Neural crest cell (in vitro differentiated cells): ENCODE measurements at places on chromosomes 1 and 21.

DNA sequence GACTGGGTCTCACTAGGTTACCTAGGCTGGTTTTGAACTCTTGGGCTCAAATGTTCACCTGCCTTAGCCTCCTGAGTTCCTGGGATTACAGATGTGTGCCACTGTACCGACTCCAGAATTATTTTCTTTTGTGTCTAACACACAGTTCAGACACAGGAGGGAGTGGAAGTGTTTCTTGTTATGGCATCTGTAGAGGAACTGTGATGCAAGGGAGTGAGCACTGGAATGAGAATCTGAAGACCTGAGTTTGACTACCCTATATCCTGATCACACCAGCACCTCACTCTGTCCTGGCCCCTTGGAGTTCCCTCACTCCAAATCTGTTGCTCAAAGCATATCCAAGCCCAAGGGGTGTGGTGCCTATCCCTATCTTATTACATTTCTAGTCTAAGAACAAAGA is 15.2 kb downstream of the OPTC start:
- peaks cover 67% of the 10 kb centered on the region for H3K4me1 ChIP-seq
- peak overlapping the region; percentile 92 for H3K27ac ChIP-seq
- no peak for DNase-seq
- H3K27me3 ChIP-seq = no peaks in the 10 kb centered on the region
- no peak overlapping the region for H3K4me3 ChIP-seq

DNA sequence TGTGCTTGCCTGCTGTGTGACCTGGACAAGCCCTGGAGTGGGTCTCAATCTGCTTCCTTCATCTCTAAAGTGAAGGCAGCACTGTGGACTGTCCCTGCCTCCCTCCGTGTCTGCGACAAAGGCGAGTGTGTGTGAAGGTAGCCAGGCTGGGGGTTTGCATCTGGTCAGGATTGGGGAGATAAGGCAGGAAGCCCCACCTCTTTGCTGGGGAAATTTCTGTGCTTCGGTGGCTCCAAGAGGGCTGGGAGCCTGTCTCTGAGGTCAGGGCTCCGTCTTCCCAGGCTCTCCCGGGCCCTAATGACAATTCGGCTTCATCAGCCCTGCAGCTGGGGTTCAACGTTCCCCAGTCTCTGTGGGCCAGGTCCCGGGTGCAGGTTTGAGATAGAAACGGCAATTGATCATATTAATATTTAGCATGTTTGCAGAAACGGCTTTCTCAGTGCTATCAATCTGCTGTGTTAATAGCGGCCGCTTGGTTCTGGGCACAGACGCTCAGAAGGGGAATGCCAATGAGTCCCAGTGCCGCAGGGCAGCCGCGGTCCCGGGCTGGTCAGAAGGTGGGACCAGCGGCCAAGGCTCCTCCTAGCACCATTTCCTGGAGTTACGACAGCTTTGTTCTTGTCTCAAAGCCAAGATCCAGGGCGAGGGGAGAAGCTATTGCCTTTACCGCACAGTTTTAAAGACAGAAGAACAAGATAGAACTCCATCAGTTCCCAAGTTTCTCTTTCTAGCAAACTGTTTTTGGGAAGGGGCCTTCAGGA is 105.7 kb downstream of the PRDM16 start:
- peaks cover 6% of the 10 kb centered on the region for H3K27me3 ChIP-seq
- H3K4me3 ChIP-seq = no peak overlapping the region

DNA sequence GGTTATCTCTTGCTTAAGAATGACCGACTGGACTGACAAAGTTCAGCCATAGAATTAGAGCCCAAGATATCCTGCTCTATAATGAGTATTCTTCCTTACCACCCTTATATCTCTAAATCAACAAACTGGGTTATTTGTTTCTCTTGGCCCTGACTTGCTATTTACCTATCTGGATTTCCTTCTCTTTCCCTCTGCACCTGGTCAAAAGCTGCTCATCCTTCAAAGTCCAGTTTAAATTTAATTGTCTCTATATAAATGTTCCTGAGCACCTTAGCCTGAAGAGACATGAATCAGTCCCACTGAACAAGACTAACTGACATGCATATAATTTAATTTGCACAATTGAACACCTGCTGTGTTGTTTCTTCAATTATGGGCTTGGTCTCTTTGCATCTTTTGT is 127.1 kb upstream of the KCNJ15 start:
- H3K36me3 ChIP-seq = no peaks in the 10 kb centered on the region
- no peak overlapping the region for H3K27ac ChIP-seq
- no peak overlapping the region for H3K4me3 ChIP-seq
- H3K4me1 ChIP-seq = no peaks in the 10 kb centered on the region

GRCh38 chr1:184684285-184685074 is 70.2 kb downstream of the EDEM3 start:
- no peaks in the 10 kb centered on the region for H3K4me1 ChIP-seq
- peaks cover 6% of the 10 kb centered on the region for H3K36me3 ChIP-seq
- H3K4me3 ChIP-seq = no peak overlapping the region
- no peaks in the 10 kb centered on the region for H3K27me3 ChIP-seq
- DNase-seq = no peak

- DNase-seq = no peak
- peak overlapping the region; percentile 68 for H3K27ac ChIP-seq
- H3K36me3 ChIP-seq = no peaks in the 10 kb centered on the region
- H3K4me3 ChIP-seq = no peak overlapping the region
- H3K27me3 ChIP-seq = no peaks in the 10 kb centered on the region
Measured at GRCh38 chr1:24693827-24694379, 50.8 kb downstream of the SRRM1 start.

- H3K4me1 ChIP-seq = peaks cover 45% of the 10 kb centered on the region
- no peak overlapping the region for H3K27ac ChIP-seq
Measured at GRCh38 chr1:21337928-21338572, 47.8 kb upstream of the ECE1 start.

GRCh38 chr1:44296806-44297205 is 58.3 kb downstream of the ERI3 start:
- peak overlapping the region; percentile 71 for H3K27ac ChIP-seq
- peak overlapping the region; percentile 25 for H3K4me3 ChIP-seq
- peaks cover 49% of the 10 kb centered on the region for H3K4me1 ChIP-seq
- peaks cover 8% of the 10 kb centered on the region for H3K36me3 ChIP-seq

GRCh38 chr1:35539073-35539823 is 18.0 kb downstream of the KIAA0319L start:
- no peaks in the 10 kb centered on the region for H3K27me3 ChIP-seq
- no peak for DNase-seq
- peak overlapping the region; percentile 3 for H3K27ac ChIP-seq
- peaks cover under 1% of the 10 kb centered on the region for H3K36me3 ChIP-seq
- peak overlapping the region; percentile 42 for H3K4me3 ChIP-seq
- peaks cover 44% of the 10 kb centered on the region for H3K4me1 ChIP-seq
